ENCODE measurements at places on chromosomes 6 and 20. TPM values are rescaled to one million over a fixed set of nuclear protein-coding genes. Genes with fewer than 3 reads are reported as not detected.

PAX1 gene
- 1.9 TPM for total RNA-seq

KCNK5 gene
- not detected for total RNA-seq

GRCh38 chr20:49157146-49157545, 31.0 kb downstream of the STAU1 start:
- DNase-seq: no peak

ZNF322 gene
- 22.9 TPM for total RNA-seq

DNA sequence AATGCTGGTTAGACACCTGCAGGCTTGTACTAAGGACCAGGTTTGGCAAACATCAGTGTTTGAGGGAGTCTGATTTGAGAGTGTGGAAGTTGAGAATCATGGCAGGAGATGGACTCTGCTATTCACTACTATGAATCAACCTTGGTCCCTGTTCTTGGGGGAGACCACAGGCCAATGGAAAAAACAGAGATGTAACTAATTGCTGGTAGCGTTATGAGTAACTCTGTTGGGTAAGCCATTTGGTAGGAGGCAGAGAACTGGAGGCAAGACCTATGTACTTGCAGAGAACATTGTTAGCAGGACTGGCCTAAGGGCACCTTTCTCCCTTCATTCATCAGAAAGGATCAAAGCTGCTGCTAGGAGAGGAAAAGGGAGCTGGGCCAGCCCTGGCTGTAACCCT, 8.3 kb upstream of the WFDC2 start:
- DNase-seq: no peak

DNA sequence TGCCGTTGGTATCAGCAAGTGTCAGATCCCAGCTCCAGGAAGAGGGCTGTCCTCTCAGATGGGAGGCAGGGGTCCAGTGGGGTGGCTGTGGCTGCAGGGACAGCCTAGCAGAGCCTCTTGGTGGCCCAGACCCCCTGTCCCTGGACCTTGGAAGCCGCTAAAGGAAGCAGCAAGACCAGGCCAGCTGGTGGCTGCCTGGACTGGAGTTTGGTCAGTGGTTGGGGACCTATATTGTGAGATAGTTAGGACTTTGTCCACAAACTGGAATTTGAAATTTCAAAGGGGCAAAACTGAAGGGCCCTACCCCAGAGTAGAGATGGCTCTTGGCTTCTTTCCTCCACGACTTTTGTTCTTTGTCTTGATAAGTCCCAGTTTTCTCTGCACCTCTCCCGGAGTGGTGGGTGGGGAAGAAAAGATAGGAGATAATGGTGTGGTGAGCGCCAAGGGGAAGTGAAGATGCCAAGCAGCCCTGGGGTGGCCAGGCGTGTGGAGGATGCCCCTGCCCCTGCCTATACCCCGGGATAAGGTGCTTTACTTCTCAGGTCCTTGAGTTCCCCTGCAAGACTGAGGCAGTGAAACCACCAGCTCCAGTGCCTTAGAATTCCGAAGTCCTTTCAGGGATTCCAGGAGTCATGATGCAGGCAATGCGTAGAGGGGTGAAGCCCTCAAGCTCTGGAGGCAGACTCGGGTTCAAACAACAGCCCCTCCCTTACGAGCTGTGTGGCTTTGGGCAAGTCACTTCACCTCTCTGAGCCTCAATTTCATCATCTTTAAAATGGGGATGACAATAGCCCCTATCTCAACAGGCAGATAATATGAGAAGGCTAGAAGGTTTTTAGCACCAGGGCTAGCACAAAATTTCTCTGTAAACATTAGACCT, 40.2 kb downstream of the HNF4A start:
- no peak for DNase-seq

MRAP2 gene
- 4.1 TPM for total RNA-seq
